OCI-LY7 (cell line): ENCODE measurements at places on chromosomes 12 and 14. TPM values are rescaled to one million over a fixed set of nuclear protein-coding genes. Genes with fewer than 3 reads are reported as not detected.
A peak's percentile ranks its signal among the peaks of the same experiment; 100 is the strongest.

The GUCY2C gene
- 0.31 and 0.32 TPM in 2 replicates for total RNA-seq

The DEGS2 gene
- total RNA-seq = 12.2 and 14.6 TPM in 2 replicates

The NIN gene
- total RNA-seq = 157 and 189 TPM in 2 replicates

DNA sequence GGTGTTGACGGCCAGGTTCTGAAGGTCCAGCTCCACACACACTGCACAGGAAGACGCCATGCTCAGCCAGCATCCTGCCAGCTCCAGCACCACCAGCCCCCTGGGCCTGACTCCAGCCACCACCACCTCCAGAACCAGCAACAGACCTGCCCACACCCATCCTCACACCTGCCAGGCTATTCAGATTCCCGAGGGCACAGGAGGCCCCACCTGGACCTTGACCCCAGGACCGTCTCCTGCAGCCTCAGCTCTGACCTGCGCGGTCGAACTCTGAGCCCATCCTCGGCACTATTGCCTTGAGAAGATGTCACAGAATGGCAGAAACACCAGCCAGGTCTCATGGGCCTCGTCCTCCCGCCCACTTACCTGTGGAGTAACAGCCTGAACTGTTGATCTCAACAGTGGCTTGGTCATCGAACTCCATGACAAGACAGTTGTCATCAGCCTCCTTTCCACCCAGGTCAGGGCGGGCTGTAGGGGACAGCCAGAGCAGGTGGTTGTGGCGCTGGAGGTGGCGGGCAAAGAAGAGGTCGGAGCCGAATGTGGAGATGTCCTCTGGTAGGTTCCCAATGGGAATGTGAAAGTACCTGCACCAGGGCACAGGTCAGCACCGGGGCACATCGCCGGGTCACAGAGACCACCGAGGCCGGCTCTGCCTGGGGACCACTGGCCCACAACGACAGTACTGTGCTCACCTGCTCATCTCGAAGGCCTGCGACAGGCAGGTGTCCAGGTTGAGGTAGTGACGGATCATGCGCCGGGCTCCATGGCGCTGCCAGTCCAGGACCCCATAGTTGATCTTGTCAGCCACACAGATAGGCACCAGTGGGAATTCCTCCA is 23.5 kb downstream of the P2RX2 start:
- DNase-seq = no peak

- no peak for DNase-seq
Observed at GRCh38 chr14:61147381-61147821, 133.7 kb downstream of the TMEM30B start.

- DNase-seq = no peak
Observed at GRCh38 chr14:69115407-69116185, 37.3 kb downstream of the DCAF5 start.

DNA sequence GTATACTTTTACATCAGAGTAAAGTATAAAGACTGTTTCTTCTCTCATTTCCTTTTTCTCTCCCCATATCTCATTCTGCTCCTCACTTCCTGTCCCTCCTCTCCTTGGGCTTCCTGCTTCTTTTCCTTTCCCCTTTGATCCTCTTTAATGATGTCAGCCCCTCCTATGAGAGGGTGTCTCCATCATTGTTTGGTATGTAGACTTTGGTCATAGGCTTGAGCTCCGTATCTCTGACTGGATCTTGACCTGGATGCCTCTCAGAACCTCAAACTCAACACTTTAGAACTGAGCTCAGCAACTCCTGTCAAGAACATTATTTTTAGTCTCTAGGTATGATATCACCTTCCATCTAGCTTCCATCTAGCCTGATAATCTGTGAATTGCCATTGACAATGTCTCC is 50.3 kb downstream of the AKAP6 start:
- DNase-seq = no peak

DNA sequence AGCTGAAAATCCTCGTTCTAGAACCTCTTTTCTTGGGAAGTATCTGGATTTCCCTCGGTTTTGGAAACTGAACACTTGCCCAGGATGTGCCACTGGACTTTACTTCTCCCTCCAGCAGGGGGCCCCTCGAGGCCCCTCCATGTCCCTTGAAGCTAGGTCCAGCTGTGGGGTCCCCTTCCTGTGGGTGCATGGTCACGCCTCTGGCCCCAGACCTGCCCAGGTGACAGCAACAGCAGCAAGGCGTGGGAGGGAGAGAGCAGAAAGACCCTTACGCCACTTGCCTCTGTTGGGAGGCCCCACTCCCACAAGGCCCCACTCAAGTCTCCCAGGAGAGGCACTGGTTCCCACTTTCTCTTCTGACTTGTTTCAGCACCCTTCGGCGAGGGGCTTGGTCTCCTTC is 3.1 kb downstream of the SLC25A29 start:
- peak; percentile 25 for DNase-seq

- DNase-seq = no peak
Observed at GRCh38 chr12:19915392-19916195, 452.7 kb upstream of the PDE3A start.

- no peak for DNase-seq
Observed at GRCh38 chr12:79451365-79451764, 239.4 kb downstream of the PAWR start.
